ENCODE measurements at places on chromosomes 7 and 10.

DNA sequence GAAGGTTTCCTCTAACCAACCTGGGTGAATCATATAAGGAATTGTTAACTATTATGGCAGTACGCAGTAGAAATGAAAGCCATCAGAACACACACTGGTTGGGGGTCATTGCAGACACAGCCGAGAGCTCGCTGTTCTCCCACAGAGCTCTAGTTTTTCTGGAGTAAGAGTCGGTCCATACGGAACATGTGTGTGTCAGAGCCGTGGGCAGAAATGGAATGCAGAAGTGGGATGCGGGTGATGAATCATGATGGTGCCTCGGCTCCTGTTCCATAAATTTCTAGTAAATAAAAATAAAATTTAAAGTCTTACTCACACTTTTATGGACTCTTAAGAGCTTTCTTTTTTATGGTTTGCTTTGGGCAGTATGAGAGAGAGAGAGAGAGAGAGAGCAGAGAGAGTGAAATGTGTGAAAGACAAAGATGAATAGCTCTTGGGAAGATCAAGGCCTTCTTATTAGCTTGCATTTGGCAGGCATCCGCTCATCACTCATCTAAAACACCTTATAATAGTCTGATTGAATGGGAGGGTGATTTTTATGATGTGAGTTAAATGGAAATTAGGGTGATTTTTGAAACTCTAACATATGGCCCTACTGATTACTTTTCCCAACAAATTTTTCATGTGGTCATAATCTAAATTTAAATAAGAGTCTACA lies 98.8 kb upstream of the PFKP start:
- DNase-seq, result peak; percentile 51

DNA sequence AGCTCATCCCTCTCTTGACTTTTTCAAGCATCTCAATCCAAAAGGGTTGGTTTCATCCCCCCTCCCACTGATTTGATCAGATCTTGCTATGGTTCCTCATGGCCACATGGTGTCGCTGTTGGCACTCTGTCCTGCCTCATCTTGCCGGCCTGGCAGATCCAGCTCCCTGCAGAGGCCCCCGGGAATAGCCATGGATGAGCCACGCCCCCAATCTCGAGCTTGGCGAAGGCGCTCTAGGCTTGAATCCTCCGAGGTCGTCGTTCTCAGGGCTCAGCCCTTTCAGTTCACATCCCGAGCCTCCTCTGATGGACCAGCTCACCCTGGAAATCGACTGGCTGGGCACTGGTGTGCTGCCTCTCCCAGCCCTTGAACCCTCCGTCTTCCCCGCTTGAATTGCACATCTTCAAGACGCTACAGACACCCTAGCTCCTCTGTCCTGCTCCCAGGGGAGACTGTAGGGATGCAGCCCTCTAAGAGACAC lies 628.7 kb downstream of the TYW1 start:
- DNase-seq, result peak; percentile 15

DNA sequence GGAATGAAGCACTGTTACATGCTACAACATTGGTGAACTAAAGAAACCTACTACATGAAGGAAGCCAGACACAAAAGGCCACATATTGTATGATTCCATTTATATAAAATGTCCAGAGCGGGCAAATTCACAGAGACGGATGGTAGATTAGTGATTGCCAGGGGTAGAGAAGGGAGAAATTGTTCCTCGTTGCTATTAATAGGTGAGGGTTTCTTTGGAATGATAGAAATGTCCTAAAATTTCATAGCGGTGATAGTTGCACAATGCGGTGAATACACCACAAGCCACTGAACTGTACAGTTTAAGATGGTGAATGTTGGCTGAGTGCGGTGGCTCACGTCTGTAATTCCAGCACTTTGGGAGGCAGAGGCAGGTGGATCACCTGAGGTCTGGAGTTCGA lies 29.0 kb downstream of the DENND2A start:
- DNase-seq, result no peak

DNA sequence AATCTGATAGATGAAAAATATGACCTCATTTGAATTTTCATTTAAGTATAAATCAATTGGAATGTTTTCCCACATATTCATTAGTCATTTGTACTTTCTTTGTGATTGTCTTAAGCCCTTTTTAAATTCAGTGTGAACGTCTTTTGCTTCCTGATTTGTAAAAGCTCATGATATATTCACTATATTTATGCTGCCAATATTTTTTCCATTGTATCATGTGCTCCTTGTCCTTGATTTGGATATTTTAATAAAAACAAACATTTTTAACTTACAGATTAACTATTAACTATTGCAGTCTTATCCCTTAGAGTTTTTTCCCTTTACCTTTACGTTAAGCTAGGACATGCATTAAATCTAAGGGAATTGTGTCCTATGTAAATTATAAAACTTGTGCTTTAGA lies 157.7 kb downstream of the ADAM12 start:
- DNase-seq, result no peak

DNA sequence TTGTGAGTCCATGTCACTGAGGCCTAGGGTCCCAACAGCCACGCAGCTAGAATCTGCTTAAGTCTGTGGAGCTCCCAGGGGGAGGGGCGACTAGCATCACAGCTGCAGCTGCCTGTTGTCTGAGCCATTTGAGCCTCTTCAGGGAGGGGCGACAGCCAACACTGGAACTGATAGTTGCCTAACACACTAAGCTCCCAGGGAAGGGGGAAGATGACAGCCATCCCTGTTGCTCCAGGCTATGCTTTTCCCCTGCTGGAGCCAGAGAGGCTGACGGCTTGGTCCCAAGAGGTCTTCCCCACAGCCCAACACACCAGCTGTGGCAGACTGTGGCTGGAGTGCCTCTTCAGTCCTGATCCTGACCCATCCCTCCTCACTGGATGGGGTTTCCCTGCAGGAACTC lies 817.5 kb downstream of the NXPH1 start:
- no peak for DNase-seq

DNA sequence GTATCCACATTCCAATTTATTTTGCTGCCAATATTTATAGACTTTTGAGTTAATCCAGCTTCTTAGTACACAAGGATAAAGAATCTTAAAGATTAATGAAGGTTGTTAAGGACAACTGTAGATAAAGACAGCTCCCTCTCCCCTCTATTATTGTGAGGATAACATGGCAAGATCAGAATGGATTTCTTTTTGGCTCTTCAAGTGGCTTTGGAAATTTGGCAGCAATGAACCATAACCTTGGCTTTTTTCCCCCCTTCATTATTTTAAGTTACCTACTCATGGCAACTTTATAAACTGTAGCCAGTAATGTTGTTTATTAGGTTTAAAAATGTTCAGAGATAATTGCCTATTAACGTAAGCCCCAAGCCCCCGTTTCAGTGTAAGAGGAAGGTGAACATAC lies 131.1 kb upstream of the SLC26A5 start:
- DNase-seq, result no peak

- DNase-seq, result no peak
Measured at GRCh38 chr10:76550806-76551205, 1086.8 kb downstream of the KCNMA1 start.

- no peak for DNase-seq
Measured at GRCh38 chr7:73423519-73424488, 9.8 kb upstream of the FZD9 start.

- DNase-seq, result no peak
Measured at GRCh38 chr10:58867683-58868082, 308.8 kb upstream of the PHYHIPL start.

DNA sequence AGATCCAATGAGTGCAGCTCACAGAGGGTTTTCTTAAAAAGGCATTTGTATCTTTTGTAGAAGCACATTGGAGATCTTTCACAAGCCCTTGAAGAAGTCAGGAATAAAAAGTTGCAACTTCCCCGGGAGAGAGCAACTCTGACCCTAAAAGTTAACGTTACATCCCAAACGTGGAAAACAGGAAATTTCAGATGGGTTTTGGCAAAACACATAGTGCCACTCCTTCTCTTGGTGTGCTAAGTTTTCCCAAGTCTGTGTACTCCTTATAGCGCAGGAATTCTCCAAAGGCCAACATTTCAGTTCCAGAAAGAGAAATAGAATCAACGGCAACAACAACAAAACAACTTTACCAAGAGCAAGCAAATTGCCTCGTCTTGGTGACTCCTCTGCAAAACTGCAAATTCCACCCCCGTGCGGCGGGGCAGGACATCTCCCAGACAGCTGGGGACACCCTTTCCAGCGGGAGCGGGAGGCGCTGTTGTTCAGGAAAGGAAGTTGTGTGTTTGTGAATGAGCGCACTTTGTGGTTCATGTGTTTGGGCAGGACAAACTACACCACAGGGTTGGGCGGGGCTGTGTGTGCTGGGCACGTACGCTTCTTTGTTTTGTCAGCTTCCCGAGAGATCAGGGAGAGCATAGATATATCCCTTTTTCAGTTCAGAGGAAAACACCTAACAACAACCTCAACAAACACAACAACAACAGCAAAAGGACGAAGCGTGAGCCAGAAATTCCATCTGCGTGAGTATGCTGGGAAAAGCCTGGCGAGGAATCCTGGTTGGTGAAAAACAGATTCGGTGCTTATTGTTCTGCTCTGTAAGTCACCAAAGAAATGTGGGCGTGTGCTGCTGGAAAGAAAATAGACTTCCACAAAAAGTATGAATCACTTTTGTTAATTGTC lies 294.7 kb upstream of the PITRM1 start:
- DNase-seq, result peak; percentile 98

DNA sequence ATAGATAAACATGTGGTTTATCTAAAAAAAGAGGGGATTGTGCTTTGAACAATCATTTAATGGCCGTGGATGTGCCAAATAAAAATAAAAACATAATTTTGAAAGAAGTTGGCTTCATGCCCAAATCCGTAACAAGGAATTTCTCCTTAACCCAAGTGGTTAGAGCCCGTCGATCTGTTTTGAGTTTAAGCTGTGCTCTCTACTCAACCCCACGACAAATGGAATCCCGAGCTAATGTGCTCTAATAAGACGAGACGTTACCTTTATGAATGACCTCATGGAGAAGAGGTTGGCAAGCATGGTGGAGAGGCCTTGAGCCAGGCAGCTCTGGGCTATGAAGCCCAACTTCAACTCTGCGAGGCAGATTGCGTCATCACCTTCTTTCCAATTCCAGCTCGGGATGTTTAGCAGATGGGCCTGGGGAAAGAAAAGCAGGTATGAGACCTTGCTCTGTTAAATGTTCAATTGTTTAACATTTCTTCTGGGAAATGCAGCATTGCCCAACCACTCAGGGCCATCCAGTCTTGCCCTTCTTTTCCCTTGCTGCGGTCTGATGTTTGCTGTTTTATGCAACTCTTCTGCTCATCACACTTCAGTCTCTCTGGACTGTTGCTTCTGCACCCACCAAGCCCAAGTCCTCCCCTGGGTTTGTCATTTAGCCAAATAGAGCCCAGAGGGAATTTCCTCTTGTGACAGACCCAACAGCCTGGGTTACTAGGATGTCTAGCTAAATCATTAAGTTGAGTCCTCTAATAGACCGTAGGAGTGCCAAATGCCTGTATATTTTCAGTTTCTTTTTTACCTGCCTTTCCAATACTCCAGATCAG lies 564.6 kb downstream of the KCNMA1 start:
- no peak for DNase-seq

DNA sequence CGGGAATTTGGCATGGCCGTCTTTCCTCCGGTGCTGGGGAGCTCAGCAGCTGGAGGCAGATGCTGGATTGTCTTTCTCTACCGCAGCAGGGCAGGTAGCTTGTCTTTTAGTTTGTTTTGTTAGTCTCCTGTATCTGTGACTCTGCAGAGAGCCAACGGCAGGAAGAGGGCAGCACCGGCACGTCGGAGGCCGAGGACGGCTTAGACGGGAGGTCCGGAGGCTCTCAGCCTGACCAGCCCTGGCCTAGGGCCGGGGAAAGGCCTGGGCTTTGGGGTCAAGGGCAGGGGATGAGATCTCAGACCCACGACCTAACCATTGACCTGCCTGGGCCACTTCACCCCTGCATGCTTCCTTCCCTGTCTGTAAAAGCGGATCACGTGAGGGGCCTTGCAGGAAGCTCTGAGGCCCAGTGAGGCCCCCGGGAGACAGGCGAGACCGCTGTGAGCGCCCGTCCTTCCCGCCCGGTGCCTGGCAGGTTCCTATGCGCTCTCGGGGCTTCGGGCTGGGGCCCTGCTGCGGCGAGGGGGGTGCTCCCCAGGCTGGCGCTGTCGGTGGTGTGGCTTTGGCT lies 72.7 kb downstream of the LHPP start:
- no peak for DNase-seq

- DNase-seq, result no peak
Measured at GRCh38 chr10:63137306-63137705, 4.2 kb downstream of the NRBF2 start.

GRCh38 chr10:22737587-22737986 lies 23.2 kb upstream of the PIP4K2A start:
- no peak for DNase-seq

GRCh38 chr10:124436191-124436638 lies 13.6 kb downstream of the NKX1-2 start:
- no peak for DNase-seq

GRCh38 chr7:1065585-1066241 lies 21.4 kb downstream of the GPR146 start:
- DNase-seq, result no peak

DNA sequence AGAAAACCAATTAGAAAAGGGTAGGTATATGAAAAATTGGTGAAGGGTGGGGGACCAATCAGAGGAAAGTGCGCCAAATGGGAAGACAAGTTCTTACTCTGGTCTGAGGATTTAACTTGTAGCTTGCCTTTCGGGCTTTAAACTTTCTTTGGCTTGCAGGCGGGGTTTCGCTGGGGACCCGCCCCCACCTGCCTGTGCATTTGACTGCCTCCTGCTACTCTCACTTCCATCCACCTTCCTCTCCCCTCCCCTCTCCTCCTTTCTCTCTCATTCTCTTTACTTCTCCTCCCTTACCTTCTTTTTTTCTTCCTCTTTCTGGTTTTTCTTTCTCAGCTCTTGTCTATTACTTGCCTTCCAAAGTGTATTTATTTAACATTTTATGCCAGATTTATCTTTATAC lies 278.8 kb downstream of the DNAJB9 start:
- DNase-seq, result no peak

GRCh38 chr7:36158321-36158605 lies 5.2 kb downstream of the EEPD1 start:
- DNase-seq, result no peak

GRCh38 chr10:17232276-17232960 lies 4.4 kb downstream of the VIM start:
- DNase-seq, result no peak

DNA sequence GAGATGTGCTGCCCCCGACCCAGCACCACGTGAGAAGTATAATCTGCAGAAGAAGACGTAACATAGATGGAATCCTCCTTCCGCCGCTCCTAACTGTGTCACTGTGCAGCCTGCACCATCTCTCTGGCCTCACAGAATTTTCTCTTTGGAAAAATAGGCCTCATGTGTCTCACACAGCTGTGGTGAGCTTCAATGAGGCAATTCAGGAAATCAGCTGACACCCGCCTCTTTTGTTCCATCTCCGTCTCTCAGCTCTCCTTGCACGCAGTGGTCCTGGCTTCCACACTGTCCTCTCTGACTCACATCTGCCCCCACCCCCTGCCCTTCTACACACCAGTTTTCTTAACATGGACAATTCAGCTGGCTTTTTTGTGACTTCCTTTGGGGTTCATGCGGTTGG lies 7.2 kb downstream of the C10orf90 start:
- peak; percentile 96 for DNase-seq

DNA sequence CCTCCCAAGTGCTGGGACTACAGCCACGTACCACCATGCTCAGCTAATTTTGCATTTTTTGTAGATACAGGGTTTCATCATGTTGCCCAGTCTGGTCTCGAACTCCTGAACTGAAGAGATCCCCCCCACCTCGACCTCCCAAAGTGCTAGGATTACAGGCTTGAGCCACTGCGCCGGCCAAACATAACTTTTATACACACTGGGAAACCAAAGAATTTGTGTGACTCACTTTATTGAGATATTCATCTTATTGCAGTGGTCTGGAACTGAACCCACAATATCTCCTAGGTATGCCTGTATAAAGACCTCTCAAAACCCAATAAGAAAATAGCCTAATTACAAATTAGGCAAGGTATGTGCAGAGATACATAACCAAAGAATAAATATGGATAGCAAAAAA lies 182.6 kb upstream of the FEZF1 start:
- no peak for DNase-seq

Data from GM04504 (cell line).